Substantia nigra (tissue), 51 donors: ENCODE measurements at places on chromosomes 11 and 22.

GRCh38 chr11:60492488-60493009, at the start of gene MS4A12:
MS4A12 (plus strand) TSS chr11:60492778; CDS start chr11:60497319, 4,541 bp downstream.
- DNase-seq: no peak

DNA sequence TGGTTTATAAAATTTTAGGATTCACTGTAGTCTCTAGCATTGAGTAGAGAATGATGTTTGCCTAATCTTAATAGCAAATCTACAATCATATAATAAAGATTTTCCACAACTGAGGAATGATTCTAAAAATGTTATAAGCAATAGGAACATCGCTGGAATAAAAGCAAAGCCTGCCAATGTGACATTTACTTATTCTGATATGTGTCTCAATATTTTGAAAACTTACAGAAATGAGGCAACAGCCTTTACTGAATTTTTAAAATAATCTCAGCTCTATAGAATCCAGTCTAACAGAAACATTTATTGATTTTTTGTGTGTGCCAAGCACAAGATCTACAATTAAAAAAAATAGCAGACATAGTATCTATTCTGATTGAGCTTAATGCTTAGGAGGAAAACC, 303.7 kb upstream of the CCDC179 start:
- no peak for DNase-seq

GRCh38 chr11:128796270-128796669, 70.8 kb downstream of the KCNJ1 start:
- DNase-seq: no peak

GRCh38 chr22:46055911-46056545, 79.1 kb upstream of the WNT7B start:
- peak; percentile 77 for DNase-seq

DNA sequence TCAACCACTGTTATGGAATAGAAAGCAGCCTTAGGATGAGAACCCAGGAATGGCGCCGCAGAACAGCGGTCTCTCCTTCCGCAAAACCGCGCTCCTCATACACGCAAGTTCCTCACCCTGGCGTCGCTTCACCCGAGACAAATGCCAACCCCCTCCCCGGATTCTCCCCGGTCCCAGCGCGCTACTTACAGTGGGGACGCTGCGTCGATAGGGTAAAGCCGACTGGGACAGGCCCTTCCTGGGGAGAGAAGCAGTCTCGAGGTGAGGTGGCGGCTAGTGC, 287 bp downstream of the RPS13 start:
- no peak for DNase-seq

GRCh38 chr11:118046964-118047700, 29.7 kb upstream of the TMPRSS4 start:
- DNase-seq: no peak

- peak; percentile 53 for DNase-seq
These were observed 80.0 kb downstream of the C11orf91 start for GRCh38 chr11:33620423-33621171.

DNA sequence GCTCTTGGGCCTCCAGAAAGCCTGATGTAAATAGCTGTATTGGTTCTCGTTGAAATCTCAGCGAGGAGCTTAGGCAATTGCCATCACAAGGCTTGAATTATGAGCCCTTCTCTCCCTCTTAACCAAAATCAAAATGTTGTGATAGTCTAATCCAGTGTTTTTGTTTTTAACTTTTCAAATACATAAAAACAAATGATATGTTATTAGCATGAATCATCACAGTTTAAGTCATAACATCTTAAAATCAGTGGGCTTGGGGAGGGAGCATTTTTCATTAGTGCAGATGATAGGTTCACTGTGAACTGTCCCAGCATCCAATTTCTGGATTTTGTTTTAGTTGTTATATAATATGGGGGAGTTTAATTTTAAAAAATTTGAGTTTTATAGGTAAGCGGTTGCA, 48.9 kb upstream of the HORMAD2 start:
- no peak for DNase-seq

DNA sequence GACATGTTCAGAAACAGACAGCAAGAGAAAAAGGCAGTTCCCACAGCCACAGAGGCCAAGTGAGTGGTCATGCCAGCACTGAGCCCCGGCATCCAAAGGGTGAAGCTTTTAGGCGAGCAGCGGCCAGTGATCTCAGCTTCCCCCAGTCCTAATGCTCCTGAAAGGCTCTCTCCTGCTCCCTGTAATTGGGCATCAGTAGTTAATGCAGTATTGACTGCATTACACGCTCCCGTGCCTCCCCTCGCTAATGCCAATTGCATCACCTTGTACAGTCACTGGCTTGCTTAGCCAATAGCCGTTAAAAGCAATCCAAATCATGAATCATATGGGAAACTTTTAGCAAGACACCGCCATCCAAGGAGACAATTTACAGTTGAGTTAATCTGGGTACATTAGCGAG, 4.9 kb downstream of the LMO1 start:
- DNase-seq: no peak

GRCh38 chr22:37314315-37315074, 32.2 kb downstream of the CYTH4 start:
- DNase-seq: no peak

DNA sequence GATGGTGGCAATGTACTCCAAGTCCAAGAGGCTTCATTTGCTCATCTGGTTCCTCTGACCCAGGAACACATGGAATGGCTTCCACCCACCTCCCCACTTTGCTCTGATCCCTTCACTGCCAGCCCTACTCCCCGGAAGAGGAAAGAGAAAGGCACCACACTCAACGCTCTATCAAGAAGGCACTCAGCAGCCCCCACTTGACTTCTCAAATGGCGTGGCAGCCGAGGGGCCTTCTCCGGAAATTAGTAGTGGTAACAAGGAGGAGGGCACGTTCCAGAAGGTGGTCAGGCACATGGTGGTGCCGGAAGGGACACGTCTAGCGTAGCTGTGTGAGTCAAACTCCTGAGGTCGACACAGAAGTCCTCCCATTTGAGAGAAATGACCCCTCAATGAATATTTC, 36.5 kb upstream of the CYP2D6 start:
- DNase-seq: no peak

DNA sequence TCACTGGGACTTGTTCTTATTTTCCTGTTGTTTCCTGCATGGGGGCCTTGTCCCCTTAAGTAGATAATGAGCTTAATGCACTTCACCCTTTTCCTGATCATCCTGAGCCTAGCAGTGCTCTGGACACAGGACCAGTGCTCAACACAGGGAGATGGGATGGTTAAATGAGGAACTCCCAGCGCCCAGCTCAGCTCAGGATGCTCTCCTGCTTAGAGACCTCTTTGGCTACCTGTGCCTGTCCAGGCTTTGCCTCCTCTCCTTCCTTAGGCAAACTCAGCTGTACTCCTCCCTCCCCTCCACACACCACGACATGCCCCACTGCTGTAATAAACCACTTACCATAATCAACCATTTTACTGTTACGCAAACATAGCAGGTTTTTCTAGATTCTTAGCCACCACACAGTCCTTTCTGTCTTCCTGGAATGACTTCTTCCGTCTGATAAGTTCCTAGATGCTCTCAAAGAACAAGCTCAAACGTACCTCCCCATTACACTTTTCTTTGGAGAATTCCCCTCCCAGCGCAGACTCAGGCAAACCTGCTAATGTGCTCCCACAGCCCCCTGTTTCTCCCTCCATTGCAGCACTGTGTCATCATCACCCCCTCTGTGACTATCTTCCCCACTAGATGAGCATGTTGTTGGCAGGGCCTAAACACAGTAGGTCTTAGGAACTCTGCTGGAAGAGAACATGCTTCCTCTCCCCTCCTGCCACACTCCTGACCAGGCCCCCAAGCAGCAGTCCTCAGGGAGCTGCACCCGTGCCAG, 113.6 kb downstream of the MICAL2 start:
- no peak for DNase-seq

DNA sequence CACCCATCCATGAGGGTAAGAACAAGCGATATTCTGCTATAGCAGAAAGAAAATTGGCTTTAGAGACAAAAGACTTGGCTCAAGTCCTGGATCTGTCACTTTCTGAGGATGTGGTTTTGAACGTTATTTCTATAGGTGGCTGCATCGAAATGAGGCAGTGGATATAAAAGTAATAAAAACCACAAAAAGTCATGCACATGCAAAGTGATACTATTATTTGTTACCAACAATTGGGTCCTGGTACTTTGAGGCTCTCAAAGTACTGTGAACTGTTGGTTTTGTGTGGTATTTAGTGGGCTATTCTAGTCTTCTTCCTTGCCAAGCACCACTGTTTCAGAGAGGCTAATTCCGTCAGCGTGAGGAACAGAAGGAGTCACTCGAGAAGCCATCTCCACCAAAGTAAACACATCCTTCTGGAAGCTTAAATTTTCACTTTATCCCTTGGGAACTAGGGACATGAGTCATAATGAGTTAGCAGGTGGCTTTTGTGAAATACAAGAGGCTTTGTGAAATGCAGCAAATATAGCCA, 13.1 kb downstream of the UBASH3B start:
- DNase-seq: no peak

- DNase-seq: no peak
These were observed 5.1 kb upstream of the WT1 start for GRCh38 chr11:32440312-32440908.

GRCh38 chr11:67293090-67293489, 4.0 kb downstream of the ANKRD13D start:
- no peak for DNase-seq

GRCh38 chr22:50313021-50313420, 5.6 kb upstream of the PLXNB2 start:
- no peak for DNase-seq

DNA sequence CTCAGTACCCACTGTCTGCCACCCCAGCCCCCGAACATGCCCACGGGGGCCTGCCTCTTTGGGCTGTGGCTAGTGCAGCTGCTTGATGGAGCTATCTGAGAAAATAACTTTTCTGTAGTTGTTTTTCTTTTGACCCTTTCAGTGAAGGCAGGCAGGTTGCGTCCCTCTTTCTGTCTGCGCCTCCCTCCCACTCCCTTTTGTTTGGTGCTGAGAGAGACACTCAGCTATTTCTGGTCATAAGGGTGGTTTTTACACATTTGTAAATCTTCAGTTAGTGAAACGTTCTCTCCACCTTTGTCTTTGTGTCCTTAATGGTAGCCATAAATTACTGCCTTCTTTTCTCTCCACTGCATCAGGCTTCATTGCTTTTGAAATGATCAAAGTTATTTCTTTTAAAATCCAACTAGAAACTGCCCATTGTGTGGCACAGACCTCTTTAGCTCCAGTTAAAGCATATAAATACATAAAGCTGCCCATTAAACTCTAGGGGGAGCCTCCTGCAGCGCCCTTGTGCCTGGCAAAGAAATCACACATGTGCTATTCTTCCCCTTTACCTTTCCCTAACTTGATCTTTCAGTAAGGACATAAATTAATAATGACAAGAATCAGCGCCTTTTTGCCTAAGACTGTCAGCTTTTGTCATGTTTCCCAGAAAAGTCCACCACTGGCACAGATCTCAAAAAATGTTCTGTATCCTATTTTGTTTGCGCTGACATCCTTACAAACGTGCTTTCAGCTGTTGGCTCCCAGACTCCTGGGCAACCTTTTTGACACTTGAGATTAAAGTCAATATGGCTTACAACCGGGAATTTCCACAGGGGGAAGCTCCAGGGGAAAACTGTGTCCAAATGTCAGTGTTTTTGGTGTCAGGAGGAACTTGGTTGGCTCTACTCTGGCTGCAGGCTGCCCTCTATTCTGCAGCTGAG, 1.7 kb upstream of the SCUBE2 start:
- no peak for DNase-seq

DNA sequence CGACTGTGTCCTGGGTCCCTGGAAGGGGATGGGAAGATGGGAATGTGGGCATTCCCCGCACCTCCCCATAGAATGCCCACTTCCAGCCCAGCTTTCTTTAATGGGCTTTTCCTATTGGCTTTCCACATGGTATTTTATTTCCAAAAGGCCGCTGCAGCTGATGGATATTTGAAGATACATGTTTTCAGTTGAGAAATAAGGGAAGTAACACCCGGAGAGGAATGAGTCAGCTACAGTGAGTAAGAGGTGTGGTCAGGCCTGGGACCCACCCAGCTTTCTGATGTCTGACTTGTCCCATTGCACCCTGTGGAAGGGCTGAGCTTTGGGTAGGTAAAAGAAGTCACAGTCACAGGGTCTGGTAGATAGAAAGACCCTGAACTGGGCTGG, 476.9 kb downstream of the MIAT start:
- DNase-seq: no peak

DNA sequence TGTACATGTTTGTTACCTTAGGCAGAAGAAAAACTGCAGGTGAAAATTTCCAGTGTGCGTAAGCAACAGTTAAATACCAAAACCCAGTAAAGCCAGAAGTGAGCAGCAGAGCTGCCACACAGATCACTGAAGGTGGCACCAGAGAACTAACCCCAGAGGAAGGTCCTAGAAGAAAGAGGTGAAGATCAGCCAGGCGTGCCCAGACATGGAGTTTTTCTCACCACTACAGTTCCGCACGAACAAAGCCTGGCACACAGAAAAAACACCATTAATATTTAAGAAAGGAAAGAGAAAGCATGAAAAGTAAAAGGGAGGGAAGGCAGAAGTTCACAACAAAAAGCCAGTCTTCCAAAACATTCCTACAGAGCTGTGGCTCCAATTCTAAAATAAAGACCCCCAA, 60.7 kb downstream of the STK33 start:
- DNase-seq: no peak

- no peak for DNase-seq
These were observed 404.5 kb downstream of the BRD1 start for GRCh38 chr22:49423125-49423650.

GRCh38 chr11:14124350-14124749, 161.8 kb downstream of the SPON1 start:
- no peak for DNase-seq

- no peak for DNase-seq
These were observed 143.0 kb downstream of the APIP start for GRCh38 chr11:34773211-34773610.

- DNase-seq: peak; percentile 58
These were observed 35.5 kb downstream of the RPL27A start for GRCh38 chr11:8717876-8718753.

DNA sequence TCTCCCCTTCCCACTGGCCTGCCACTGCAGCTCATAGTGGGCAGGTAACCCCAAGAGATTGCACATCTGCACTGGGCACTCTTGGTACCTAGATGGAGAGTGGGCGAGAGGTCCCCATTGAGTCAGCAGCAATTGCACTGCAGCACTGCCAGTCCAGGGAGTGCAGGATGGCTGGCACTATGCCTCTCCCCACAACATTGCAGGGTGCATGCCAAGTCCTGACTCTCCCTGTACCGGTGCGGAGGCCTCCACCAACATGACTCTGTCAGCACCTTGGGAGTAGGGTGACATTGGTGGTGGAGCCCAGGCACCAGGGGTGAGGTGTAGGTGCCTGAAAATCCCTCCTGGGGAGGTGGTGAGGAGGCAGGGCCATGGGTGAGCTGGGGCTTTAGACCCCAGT, 82.2 kb downstream of the TRAF6 start:
- DNase-seq: no peak

GRCh38 chr11:121550247-121551030, 97.7 kb upstream of the SORL1-AS1 start:
- DNase-seq: no peak

DNA sequence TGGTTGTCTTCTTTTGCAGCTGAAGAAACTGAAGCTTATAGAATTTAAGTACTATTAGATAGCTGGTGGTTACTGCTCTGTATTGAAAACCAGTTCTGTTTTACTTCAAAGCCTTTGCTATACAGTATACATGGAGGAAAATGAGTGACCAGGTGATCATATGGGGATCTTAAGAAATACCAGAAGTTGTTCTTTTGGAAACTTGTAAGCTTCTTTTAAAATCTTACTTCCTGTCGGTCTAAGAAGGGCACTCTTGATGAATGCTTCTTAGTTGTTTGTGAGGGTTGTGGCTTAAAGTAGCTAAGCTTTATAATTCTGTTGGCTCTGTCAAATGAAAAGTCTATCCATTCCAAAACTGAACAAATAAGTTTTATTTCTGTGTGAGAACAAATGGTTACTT, 55.2 kb downstream of the PDE3B start:
- DNase-seq: no peak
